Brain (organoid and tissue), 16 donors: ENCODE measurements at places on chromosomes 4 and X. TPM values are rescaled to one million over a fixed set of nuclear protein-coding genes. Genes with fewer than 3 reads are reported as not detected.
A peak's percentile ranks its signal among the peaks of the same experiment; 100 is the strongest.

DNA sequence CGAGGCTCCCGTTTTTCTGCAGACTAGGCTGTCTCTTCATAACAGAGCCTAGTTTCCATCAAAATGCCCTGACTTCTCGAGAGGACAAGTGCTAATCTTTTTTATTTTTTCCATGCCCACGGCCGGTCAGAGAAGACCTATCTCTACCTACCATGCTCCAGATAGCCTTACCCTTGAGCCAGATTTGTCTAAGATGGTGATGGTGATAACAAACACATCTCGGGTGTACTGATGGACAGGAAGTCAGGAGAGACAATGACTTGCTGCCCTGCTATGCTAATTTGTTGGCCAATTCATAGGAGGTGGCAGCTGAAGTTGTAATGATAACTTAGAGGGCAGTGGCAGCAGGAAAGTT is 42.2 kb upstream of the NKRF start:
- no peak for DNase-seq

DNA sequence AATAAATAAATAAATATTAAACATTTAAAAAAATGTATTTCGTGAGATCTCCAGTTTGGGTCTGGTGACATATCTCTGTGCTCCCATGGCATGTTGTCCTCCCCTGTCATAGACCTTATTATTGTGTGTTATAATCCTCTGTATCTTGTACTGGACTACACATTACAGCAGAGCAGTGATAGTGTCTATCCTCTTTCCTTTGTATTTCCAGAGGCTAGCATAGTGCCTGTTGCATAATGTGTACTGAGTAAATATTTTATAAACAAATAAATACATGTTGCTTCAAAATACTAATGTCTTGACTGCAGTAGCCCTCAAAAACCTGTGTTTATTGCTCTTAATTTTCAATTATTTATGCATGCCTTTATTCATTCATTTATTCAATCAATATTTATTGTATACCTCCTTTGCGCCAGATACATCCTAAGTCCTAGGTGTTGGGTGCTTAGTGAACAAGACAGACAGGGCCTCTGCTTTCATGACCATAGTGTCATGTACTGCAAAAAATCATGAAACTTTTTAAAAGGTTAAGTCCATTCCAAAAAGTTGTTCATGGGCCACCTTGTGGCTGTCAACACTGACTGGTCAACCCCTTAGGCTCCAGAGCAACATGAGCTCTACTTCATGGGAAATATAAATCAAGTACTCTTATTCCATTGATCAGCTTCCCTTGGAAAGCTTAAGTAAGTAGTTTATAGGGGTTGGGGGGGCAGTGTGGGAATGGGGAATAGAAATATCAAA is 303.9 kb downstream of the IQCM start:
- no peak for DNase-seq

DNA sequence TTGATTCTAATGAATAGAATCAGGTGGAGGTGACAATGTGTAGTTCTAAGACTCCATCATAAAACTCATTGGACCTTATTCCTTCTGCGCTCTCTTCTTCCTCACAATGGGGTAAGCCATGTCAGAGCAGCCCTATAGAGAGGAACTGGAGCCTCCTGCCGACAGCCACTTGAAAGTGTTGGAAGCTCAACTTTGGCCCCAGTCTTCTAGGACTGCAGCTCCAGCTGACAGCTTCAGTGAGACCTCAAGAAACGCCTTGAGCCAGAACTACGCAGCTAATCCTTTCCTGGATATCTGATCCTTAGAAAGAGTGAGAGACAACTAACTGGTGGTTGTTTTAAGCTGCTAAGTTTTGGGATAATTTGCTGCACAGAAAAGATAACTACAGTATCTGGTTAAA is 22.1 kb upstream of the ADH7 start:
- DNase-seq: no peak

GRCh38 chr4:29304595-29304994 is 1415.6 kb upstream of the PCDH7 start:
- DNase-seq: no peak

DNA sequence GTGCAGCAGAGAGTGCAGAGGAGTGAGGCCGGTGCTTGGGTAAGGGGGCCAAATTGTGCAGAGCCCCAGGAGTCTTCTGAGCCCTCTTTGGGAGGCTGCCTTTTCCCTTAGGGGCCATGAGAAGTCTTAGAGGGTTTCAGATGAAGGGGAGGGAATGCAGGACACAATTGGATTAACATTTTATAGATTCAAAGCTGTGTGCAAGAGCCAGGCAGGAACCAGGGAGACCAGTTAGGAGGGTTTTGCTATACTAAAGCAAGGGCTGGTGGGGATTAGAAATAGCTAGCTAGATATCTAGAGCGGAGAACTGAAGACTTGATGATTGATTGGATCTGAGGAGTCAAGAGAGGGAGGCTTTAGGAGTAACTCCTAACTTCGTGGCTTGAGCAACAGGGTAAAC is 49.5 kb upstream of the SETD7 start:
- DNase-seq: no peak

- DNase-seq: peak; percentile 55
Measured at GRCh38 chr4:76211769-76212708, 1.6 kb downstream of the SCARB2 start.

GRCh38 chrX:122625821-122626220 is 558.3 kb upstream of the GRIA3 start:
- DNase-seq: no peak

DNA sequence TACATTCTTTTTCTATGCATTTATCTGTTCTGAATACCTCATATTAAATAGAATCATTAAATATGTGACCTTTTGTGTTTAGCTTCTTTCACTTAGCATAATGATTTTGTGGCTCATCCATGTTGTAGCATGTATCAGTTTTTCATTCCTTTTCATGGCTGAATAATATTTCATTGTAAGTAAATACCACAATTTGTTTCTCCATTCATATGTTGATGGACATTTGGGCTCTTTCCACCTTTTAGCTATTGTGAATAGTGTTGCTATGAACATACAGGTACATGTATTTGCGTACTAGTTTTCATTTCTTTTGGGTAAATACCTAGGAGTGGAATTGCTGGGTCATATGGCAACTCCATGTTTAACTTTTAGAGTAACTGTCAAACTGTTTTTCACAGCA is 85.1 kb downstream of the GNL3L start:
- no peak for DNase-seq

DNA sequence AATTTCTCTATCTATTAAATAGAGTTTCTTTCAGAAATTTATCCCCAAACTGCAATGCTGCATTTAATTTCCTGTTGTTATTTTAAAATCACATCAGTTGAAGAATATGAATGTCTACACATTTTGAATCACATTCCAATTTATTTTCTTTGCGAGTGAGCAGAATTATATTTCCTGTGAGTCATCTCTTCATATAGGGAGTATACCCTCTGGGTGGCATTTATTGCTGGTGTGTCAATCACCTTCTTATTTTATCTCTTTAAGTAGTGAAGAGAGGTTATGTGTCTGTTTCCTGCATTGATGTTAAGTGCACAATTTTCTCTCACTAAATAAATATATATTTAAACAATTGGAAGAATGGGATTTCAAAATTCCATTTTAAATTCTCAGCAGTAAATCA is 511.0 kb upstream of the ATOH1 start:
- DNase-seq: no peak

GRCh38 chr4:127601029-127601428 is 31.7 kb upstream of the INTU start:
- no peak for DNase-seq

DNA sequence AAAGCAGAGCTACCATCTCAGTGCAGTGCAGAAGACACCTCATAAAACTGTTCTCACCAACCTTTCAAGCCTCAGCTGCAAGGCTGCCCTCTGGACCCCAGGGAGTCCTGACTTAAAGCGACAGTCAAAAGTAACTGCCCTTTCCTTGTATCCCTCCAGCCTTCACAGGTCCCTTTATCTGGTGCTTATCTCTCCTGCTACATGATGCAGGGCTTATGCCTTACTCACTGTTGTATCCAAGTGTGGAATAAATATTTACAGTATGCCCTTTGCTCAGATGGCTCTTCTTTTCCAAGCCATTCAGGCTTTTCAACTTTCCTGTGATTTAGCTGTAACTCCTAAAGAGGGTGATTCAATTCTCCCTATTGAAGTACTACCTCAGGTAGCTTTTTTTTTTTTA is 92.6 kb downstream of the KDR start:
- no peak for DNase-seq

GRCh38 chrX:119948381-119948780 is 4.8 kb upstream of the NKAP start:
- no peak for DNase-seq

DNA sequence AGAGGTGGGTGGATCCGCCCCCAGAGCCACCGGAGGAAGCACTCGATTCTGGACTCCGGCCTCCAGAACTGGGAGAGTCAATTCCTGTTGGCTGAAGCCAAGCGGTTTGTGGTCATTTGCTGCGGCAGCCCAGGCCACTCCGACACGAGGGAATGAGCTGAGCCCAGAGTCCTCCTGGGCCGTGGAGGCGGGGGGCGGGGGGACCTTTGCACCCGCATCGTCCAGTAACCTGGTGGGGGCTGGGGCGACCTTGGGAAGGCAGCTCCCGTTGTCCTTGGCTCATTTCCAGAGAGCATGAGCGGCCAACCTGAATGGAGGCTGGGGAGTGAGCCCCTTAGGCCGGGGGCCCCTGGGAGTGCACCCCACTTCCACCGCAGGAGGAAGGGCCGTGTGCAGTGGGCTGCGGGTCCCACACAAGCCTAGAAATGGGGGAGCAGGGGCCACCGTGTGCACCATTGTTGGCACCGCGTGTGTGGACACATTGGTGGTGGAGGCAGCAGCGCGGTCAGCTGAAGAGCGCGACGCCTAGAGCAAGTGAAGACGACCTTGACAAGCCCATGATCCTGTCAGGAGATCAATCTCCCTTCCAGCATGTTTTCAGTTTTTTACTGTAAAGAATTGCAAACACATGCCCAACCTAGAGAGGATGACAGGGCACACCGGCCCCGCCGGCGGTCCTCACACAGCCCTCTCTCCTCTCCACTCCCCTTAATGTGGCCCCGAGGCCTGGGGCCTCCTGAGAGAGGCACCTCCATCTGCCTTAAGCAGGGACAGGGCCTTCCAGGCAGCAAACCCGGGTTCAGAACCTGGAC is 19.9 kb upstream of the DUSP9 start:
- no peak for DNase-seq

DNA sequence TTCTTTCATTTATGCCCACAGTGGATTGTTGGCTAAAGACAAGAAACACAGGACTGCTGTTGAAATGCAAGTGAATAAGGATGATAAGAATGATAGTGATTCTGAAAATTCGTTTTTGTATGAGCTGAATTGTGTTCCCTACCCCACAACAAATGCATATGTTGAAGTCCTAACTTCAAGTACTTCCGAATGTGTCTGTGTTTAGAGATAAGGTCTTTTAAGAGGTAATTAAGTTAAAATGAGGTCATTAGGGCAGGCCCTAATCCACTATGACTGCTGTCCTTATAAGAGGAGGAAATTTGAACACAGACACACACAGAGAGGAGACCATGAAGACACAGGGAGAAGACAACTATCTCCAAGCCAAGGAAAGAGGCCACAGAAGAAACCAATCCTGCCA is 126.6 kb upstream of the ACSL4 start:
- no peak for DNase-seq

DNA sequence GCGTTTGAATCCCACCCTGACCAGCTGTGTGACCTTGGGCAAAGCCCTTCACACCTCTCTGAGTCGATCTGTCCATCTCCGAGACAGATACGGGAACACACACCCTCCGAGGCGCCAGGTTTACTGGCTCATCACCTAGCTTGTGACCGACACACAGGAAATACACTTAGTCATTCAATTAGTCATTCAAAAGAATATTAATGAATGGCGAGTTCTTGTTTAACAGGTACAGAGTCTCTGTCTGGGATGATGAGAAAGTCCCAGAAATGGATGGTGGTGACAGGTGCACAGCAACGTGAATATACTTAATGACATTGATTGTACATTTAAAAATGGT is 80.6 kb downstream of the PPP2R2C start:
- no peak for DNase-seq

GRCh38 chr4:170270628-170271027 is 180.9 kb upstream of the AADAT start:
- DNase-seq: no peak

DNA sequence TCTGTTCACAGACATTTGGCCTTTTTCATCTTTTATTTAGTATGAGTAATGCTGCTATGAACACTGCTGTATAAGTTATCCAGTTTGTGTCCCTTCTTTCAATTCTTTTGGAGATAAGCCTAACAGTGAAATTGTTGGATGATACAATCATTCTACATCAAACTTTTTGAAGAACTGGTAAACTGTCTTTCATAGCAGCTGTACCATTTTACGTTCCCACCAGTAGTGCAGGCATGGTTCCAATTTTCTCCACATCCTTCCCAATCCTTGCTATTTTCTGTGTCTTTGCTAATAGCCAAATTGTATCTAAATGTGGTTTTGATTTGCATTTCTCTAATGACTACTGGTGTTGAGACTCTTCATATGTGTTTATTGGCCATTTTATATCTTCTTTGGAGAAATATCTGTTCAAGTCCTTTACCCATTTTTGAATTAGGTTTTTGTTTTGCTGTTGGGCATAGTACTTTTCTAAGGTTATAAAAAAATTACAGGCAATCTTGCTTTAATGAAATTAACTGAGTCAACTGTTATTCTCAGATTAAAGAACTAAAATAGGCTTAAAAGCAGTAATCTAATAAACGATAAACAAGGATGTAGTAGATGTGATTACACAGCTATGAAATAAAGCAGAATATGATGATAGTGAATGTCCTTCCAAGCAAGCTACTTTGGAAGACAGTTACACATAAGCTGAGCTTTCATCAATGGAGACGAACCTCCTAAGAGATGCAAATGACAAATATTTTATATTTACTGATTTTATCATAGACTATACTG is 57.2 kb downstream of the FBXW7 start:
- no peak for DNase-seq

DNA sequence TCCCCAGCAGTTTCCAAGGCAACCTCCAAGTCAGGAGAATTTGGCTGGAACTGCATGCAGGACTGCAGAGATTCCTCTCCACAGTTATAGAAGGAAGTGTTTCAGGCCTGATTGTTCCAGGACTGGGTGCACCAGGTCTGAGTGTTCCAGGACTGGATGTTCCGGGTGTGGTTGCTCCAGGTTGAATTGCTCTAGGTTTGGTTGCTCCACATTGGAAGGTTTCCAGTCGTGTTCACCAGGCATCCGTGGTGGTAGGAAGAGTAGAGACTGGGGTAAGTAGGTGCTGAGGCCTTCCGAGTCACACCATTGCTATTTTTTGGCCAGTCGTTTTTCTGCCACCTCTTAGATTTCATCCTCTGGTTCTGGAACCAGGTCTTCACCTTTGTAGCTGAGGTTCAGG is 105.4 kb downstream of the MSN start:
- DNase-seq: no peak

DNA sequence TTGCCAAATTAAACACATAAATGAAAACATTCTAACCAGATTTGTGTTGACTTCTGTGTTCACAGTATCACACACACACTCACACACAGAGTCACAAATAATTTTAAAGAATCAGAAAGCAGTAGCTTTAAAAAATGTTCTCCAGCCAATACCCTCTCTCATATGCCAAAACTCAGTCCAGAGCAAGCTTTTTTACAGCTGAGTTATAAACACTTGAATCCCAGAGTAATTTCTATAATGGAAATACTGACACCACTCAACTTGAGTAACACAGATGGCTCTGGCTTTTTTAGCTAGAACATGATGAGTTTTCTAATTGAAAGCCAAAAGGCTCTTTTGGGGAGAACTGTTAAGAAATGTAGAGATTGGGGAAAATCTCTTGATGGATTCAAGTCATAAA is 100.8 kb downstream of the DOCK11 start:
- no peak for DNase-seq

- DNase-seq: no peak
Measured at GRCh38 chr4:2649604-2650114, 106.5 kb downstream of the TNIP2 start.

TCP11X2 gene
- polyA plus RNA-seq: 2.2 TPM

IL3RA gene
- 2.9 TPM for polyA plus RNA-seq

CT45A1 gene
- not detected for polyA plus RNA-seq

ZNF275 gene
- polyA plus RNA-seq: 12.9 TPM

SUPT20HL1 gene
- not detected for polyA plus RNA-seq

USP46 gene
- 10.2 TPM for polyA plus RNA-seq
